ENCODE measurements at places on chromosomes 5 and 9.

GRCh38 chr5:124948754-124949275, 202.4 kb upstream of the ZNF608 start:
- DNase-seq: no peak

DNA sequence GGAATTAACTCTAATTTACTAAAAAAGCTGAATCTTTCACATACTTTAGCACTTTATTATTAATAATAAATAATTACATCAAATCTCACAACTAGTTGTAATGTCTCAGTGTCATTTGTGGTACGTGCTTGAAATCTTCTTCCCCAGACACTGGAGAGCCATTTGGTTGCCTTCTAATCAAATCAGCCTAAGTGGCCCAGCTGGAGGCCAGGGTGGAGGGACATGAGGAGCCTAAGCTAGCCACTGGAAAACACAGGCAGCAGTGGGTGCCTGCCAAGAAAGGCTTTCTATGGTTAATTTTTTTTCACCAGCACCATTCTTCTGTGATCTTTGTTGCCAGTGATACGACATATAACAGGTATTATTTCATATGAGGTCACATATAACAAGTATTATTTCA, 117.0 kb downstream of the ERCC6L2 start:
- DNase-seq: no peak

- no peak for DNase-seq
Measured at GRCh38 chr5:39992617-39993202, 567.9 kb upstream of the DAB2 start.

- peak; percentile 37 for DNase-seq
Measured at GRCh38 chr9:117616431-117616831, 87.8 kb upstream of the TLR4 start.

DNA sequence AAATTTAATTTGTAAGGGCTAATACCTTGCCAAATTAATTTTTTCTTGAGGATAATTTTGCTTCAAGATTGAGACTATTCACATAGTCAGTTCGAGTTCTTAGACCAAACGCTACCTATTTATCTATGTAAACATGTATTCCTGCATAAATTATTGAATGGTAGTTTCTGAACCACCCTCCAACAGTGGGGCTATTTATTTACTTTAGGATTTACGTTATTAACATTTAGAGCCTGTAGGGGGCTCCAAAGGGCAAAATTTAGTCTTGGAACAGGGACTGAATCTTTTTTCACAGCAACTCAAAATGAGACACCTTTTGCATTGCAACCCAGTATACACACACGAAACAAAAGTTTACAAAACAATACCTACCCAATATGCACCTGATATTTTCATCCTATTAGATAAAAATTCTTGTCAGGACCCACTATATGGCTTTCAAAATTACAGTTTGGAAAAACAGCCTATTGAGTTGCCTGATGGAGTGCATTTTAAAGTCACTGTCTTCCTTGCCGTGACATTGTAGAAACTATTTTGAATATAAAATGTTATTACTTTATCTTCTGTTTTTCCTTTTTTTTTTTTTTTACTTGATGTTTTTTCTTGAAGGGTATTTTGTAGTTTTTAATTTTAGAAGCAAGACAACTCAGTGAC, 47.1 kb upstream of the POU4F3 start:
- peak; percentile 10 for DNase-seq

GRCh38 chr9:134025606-134026541, 593 bp downstream of the BRD3OS start:
- peak; percentile 16 for DNase-seq

DNA sequence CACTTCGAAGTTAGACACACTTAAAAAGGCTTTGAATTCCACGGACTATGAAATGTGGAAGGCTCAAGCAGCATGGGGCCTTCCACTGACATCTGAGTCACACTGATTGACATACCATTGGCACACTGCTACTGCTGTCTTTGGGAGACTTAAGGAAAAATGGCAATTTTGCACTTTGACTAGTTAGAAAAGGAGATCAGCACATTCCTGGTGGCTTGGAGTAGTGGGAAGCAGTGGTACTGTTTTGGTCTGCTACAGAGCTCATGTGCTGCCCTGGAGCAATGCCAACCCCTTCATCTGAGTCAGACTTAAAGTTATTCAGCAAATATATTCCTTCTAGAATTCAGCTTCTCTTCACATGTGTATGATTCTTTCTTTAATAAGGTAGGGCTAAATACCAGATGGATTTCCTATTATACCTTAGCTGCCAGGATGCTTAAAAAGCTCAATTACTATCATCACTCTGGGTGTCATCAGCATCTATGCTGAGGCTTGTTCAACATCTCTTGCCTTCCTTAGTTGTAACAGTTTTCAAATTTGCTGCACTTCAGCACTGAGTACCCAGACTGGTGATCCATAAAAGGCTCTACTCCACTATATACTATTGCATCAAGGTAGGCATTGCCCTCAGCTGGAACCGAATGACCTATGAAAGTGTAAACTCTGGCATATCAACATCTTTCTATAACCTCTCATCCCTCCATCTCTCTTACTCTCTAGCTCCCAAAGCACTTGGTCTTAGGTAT, 42.3 kb upstream of the MOCS2 start:
- DNase-seq: no peak

DNA sequence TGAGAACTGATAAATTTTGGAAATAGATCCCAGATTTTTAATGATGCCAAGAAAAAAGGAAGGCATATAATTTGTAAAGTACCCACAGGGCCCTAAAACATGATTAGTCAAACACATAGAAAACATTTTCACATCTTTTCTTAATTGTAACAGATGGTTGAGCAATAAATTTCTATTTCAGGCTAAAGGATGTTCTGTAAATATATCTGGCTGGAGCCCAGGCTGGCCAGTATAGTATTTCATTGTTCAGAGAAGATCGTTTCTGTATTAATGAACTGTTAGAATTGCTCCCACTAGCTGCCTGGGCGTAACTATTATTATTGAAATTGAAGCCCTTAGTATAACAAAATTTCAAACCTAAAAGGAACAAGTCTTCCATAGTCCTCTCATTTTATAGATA, 105.3 kb upstream of the SMC2 start:
- DNase-seq: no peak

- DNase-seq: no peak
Measured at GRCh38 chr5:17192191-17192590, 25.2 kb upstream of the BASP1 start.

DNA sequence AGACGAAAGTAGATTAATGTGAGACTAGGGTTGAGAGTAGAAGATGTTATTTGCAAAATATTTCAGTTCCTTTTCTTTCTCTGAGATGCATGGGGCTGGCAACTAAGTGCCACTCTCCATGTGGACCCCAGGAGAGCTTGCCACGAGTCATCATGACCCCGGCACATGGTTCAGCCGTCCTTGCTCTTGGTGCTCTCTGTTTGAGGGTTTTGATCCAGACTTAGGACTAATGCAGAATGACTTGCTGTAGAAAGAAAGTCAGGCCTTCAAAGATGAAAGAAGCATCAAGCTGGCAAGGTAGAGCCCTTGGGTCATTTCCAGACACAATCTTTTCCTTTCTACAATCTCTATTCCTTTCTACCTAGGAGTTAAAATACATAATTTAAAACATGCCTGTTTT, 84.7 kb downstream of the RASGRF2 start:
- no peak for DNase-seq

DNA sequence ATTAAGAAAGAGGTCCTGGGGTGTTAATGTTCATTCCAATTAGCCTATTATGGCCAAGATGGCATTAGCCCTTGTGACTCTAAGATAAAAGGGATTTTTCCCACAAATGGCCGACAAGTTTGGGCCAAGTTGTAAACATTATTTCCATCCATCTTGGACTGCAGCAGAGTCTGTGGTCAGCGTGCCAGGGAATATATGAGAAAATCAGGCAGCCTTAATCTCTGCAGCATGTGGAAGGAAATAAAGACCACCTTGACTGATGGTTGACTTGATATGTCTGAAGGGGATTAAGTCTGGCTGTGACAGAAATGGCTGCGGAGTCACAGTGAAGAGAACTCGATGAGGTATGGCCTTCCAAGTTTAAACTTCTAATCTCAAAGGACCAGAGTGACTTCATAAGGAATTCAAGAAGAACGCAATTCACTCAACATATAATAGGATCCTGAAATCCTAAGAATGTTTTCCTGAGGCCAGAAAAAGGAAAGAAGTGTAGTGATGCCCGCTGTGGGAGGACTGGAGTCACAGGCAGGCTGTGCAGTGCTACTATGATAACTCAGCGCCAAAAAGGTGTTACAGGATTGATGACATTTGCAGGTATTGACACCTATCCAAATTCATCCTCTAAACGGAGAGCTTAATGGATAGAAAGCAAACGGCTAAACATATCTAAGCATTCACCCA, 287.1 kb downstream of the SEC61B start:
- DNase-seq: no peak

DNA sequence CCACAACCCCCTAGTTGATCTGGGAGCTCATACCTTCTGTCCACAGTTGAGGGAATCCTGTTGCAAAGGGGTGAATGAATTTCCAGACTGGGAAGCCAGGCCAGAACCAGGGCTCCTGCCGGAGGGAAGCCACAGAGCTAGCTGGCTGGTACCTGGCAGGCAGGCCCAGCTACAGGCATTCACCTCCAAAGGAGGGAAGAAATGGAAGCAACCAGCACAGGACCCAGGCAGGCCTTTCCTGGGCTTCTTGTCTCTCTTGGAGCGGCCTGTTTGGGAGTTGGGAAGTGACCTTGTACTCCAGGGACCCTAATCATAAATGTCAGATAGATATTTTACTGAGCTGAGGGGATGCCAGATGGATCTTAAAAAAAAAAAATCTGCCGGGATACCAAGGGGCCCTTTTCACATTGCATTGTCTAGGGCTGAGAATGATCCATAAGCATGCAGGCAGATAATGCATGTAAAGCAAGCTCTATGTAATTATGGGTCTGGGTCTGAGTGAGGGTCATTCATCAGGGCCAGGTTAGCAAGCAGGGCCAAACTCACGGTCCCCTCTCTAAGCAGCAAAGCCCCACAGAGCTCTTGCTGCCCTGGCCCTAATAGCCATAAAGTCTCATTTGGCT, 8.4 kb downstream of the NR2F1 start:
- no peak for DNase-seq
